AG04449 (cell line): ENCODE measurements at places on chromosomes 16 and 17.

- DNase-seq = no peak
Measured at GRCh38 chr17:73423806-73424205, 112.0 kb upstream of the CDC42EP4 start.

DNA sequence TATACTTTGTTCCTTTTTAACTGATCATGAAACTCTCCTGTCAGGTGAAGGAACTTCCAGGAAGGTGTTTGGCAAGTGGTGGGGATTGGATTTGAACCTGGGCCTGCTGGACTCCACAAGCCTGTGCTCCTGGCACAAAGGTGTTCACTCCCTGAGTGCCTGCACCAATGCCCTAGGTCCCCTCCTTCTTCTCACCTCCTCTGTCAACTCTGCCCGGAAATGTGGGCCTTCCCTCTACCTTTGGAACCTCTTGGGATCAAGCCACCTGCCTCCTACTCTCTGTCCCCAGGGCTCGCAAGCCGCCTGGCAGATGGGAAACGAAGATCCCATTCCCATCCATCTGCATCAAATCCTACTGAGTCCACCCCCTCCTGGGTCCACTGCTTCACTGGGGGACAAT, 40.0 kb downstream of the RTN4RL1 start:
- no peak for DNase-seq

- no peak for DNase-seq
Measured at GRCh38 chr16:90018652-90019542, at the start of gene DBNDD1. DBNDD1 (minus strand) TSS chr16:90019456; CDS start chr16:90019341, 115 bp downstream.

- no peak for DNase-seq
Measured at GRCh38 chr16:51939378-51939871, 607.5 kb downstream of the TOX3 start.

DNA sequence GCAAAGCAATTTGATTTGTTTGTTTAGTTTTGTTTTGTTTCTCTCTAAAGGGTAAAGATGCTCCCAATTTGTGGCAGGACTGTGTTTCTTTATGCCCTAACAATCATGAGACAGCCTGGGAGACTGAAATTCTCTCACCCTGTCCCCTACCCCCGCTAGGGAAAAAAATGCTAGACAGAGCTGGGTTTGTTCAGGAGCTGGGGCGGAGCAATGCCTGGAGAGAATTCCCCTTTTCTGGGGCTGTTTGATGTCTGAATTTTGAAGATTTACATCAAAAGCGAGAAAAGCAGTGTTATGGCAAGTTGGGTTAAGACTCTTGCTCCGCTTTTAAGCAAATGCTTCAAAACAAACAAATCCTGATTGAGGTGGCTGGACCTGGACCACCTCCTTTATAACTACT, 8.4 kb downstream of the MAF start:
- DNase-seq = no peak

GRCh38 chr16:12398029-12398682, 405.5 kb downstream of the CPPED1 start:
- DNase-seq = no peak

- no peak for DNase-seq
Measured at GRCh38 chr17:75548813-75549212, 23.3 kb downstream of the LLGL2 start.

DNA sequence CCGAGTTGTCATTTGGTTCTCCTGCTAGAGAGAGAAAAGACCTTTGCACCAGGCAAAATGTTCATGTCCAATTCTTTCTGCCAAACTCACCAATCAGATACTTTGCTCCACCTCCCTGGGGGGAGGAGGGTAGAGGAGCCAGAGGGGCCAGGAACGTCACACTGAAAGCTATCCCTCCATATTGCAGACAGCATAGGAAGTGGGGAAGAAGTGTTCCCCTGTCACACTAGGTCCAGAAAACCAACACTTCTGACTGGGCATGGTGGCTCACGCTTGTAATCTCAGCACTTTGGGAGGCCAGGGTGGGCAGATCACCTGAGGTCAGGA, 9.5 kb downstream of the HSD17B2 start:
- DNase-seq = no peak

- no peak for DNase-seq
Measured at GRCh38 chr16:30374538-30374937, at the start of gene MYL11. MYL11 (plus strand) TSS chr16:30374802; CDS start chr16:30374858, 56 bp downstream.

- no peak for DNase-seq
Measured at GRCh38 chr16:64924086-64924485, 197.8 kb downstream of the CDH11 start.

- peak; percentile 19 for DNase-seq
Measured at GRCh38 chr16:73228649-73229048, 180.7 kb upstream of the ZFHX3 start.

DNA sequence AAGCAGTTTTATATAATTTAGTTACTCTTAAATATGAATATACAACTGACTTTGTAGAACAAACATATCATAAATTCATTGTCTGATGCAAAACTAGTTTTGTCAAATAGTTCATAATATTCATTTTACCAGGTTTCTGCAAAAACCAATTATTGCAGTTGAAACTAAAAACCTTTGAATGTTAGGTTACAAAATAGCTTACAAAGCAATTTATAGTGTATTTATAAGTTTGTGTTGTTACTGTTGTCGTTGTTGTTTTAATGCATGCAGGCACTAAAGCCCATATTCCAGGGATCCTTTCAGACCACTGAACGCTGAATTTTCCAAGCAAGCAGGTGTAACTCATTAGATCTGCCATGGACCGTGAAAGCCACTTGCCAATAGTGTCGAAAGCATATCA, 427.6 kb downstream of the ZFHX3 start:
- no peak for DNase-seq

DNA sequence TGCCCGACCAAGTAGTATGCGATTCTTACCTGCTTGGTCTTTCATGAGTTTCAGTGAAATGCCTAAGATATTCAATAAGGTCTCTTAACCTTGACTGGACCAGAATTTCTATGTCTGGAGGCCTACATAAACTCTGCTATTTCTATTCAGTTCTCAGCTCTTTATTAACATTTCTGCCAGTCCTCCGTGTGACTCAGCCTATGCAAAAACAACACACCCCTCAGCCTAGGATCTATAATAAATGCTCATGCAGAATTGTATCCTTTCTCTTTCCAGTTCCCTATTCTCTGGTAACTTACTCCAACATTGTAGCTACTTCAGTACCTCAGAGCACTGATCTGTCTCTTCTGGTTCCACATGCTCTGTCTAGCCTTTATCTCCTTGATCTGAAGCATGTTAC, 1507.4 kb downstream of the CDH11 start:
- no peak for DNase-seq

DNA sequence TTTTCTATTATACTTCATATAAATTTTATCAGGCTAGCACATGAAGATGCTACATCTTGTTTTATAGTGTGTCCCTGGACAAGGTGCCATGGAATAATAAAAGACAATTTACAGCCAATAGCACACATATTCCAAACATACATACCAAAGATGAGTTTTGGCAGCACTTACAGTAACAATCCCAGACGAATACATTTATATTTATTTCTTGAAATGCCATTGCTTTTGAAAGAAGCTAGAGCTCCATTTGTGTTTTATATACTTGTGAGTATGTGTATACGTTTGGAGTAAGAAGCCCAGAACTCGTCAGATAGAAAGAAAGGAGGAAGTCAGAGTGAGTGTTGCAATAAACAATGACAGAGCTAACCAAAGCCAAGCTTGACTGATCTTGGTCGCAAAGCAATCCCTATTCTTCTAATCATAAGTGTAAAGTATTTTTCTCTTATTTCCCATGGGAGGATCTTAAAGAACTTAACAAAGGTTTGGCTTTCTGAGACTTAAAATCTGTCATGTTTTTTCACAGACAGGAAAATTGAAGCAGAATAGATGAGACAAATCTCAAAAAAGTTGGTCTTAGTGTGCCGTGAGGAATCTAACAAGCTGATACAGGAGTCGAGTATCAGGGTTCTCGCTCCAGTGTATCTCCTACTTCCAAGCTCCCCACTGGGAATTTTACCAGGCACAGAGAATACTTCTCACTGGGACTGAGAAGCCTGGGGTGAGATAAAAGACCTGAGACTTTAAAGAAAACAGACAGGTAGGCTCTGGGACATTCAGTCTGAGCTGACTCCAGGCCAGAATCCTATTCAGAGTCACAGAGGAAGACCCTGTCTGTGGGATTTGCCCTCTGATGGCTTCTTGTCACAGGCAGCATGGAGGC, 175.4 kb downstream of the AATF start:
- DNase-seq = no peak

DNA sequence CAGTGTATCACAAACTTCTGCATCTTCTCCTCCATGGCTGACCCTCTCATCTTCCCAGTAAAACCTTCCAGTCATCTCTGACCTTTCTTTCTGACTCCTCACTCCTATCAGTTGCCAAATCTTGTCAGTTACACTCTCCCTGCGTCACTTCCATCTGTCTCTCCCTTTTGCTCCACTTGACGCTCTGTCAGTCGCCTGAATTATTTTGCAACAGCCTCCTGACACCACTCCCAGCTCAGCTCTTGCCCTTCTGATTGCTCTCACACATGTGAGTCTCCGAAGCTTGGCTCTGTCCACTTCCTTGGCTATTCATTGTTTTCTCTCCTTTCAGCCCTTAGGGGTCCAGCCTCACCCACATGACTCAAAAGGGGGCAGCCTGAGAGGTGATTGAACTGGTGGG, 27.7 kb downstream of the DHRS7C start:
- DNase-seq = no peak

DNA sequence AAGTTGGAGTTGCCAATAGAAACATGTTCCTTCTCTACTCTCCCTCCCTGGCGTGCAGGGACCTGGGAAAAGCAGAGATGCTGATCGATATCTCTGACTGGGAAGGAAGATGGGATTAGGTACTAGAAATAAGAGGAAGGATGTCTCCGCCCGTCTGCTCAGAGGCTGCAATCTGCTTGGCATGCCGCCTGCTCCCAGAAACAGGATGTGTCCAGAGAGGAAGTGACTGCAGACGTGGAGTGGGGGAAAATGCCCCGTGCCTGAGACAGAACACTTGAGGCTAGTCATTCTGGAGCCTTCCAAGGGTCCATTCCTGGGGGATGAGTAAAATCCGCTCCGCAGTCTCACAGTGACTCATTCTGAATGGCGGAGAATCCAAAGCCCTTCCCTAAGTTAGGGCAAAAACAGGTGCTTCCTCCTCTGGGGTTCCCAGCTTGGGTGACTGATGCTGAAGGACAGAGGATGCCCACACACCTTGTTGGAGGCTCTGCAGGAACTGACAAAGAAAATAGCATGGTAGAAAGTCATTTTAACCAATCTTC, 45.0 kb upstream of the SMURF2 start:
- DNase-seq = peak; percentile 96

DNA sequence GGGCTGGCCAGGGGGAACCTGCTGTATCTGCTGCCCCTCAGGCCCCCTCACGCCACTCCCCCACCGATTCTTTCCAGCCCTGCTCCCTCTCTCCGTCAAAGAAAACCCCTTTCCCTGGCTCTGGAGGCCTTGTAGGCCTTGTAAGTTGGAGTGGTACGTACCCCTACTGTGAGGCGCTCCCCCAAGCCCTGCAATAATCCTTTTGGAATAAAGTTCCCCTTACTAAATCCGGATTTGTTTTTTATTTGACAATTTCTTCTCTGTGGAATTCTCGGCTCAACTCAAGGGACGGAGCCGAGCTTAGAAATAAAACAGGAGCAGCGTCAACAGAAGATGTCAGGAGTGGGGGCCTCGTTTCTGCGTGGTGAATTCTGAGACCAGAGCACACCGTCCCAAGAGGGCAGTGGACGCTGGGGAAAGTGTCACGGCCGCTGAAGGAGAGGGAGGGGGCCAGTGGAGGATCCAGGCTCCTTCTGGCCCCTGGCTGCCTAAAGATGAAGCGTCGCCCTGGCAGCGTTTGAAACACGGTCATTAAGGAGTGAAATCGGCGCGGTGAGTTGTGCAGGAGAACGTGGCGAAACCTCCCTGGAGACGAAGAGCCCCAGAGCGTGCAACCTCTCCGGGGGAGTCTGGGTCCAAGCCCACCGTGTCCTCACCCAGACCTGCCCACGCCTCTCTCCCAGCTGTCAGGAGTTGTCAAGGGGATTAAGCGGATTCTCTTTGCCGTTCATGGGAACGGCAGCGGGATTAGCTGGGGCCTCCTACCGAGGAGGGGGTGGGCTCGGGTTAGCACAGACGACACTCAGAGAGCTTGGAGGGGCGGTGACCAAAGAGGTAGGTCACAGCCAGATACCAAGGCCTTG, 47.0 kb downstream of the SLC7A5 start:
- no peak for DNase-seq

- DNase-seq = no peak
Measured at GRCh38 chr17:45914047-45914717, 19.8 kb downstream of the MAPT start.

DNA sequence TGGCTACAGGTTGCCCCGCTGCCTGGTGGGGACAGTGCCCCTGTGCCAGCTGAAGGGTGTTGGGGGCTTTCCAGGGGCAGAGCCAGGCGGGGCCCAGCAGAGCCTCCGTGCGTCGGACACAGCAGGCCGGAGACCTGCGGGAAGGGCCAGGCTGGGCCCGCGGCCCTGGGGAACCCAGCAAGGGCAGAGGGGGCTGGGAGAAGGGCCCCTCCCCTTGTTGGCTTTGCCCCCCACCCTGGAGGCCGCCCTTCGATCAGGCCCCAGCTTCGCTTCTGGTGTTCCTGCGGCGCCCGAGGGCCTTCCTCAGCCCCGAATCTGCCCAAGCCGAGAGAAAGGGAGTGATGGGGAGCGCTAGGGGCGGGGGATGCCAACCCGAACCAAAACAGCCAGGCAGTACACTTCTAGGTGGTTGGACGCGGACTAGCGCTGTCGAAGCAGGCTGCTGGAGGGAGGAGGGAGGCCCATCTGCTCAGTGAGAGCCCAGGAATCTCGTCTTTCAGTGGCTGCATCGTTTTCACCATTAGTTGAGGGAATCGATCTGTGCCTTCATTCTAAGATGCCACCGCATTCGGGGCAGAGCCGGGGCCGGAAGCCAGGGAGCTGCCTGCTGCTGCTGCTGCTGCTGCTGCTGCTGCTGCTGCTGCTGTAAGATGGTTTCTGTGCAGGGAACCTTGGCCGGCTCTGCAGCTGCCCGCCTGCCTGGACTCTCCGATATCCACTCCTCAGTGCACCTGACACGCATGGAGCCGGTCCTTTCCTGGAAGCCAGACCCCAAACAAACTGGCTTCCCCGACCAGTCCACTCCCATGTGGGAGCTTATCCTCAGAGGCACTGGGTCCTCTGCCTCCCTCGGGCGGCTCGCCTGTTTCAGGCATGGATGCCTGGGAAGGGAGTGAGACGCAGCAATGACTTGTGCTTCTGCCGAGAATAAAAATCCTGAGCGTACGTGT, 1.7 kb downstream of the JPH3 start:
- no peak for DNase-seq

DNA sequence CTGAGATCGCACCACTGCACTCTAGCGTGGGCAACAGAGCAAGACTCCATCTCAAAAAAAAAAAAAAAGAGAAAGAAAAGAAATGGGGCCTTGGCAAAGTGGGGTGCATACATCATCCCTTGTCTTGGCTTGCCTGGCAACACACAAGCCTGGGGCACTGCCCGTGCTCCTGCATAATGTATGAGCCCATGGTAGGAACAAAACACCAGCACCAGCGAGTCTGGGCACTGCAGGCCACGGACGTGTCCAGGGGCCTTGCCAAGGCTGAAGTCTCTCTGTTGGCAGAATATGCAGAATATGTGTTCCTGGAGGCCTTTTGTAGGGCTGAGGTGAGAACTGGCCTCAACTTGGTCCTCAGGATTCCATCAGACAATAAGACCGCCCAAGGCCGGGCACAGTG, 15.7 kb upstream of the ALDOA start:
- no peak for DNase-seq

- DNase-seq = no peak
Measured at GRCh38 chr16:25868706-25869370, 177.1 kb downstream of the HS3ST4 start.

GRCh38 chr16:20750558-20750957, 8.9 kb upstream of the THUMPD1 start:
- no peak for DNase-seq
